OCI-M1 (cell line): ENCODE measurements at places on chromosomes 11 and 22.

- DNase-seq = no peak
These were observed 8.6 kb upstream of the POLDIP3 start for GRCh38 chr22:42623301-42623751.

GRCh38 chr22:46246178-46246577 is 3.9 kb downstream of the CDPF1 start:
- DNase-seq = no peak

- DNase-seq = peak; percentile 73
These were observed 1813.1 kb upstream of the RAG2 start for GRCh38 chr11:38411149-38411548.

DNA sequence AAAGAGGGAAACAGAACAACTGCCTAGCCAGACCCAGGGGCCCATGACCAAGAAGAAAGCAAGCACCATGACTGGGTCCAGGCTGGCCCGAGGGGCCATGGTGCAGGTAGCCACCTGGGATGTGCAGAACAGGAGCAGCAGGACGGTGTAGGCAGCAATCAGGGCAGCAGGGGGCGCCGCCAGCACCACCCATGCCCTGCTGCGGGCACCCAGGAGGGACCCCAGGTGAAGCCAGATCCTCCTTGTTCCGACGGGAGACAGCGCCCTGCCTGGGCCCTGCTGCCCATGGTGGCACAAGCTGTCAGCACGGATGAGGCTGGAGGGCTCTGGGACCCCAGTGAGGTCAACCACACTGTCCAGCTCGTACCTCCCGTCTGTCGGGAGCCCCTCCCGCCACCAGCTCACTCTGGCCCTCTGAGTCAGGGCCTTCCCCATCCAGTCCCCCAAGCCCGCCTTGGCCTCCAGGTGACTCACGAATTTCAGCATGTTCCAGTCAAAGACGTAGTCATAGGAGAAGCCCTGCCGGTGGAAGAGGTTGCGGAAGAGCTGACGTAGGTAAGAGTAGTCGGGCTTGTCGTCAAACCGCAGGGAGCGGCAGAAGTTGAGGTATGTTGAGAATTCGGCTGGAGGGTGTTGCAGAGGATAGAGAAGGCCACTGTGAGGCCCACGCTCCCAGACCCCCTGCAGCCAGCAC is 18.8 kb downstream of the CSNK1E start:
- peak; percentile 6 for DNase-seq

DNA sequence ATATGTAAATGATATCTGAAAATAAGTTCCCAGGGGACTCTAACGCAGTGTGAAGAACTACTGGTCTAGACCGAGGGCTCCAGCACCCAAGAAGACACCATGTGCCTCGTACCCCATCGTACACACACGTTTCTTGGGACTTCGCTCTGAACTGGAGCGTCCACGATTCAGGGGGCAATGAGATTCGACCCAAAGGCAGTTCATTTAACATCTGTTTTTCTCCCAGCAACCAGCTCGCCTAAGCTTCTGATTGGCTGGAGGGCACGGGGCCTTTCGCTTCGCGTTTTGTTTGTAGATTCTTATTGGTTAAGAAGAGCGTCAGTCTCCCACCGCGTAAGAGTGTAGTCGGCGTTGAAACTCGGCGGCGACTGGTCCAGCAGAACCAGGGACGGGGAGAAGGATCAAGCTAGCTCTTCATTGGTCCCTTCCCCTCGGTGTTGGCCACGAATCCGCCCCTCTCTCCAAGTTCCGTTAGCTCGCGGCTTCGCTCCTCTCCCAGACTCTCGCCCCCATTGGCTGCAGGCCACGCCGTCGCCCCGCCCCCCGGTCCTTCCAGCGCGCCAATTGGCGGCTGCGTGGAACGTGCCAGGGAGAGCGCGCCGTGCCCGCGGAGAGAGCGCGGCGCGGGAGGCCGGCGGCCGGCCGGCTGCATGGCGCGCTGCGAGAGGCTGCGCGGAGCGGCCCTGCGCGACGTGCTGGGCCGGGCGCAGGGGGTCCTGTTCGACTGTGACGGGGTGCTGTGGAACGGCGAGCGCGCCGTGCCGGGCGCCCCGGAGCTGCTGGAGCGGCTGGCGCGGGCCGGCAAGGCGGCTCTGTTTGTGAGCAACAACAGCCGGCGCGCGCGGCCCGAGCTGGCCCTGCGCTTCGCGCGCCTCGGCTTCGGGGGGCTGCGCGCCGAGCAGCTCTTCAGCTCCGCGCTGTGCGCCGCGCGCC is at the start of gene PDXP:
Gene PDXP (plus strand): TSS at position 591 of the 933 bp plus-strand sequence. CDS start 60 bp downstream, at position 651.
- peak; percentile 99 for DNase-seq

DNA sequence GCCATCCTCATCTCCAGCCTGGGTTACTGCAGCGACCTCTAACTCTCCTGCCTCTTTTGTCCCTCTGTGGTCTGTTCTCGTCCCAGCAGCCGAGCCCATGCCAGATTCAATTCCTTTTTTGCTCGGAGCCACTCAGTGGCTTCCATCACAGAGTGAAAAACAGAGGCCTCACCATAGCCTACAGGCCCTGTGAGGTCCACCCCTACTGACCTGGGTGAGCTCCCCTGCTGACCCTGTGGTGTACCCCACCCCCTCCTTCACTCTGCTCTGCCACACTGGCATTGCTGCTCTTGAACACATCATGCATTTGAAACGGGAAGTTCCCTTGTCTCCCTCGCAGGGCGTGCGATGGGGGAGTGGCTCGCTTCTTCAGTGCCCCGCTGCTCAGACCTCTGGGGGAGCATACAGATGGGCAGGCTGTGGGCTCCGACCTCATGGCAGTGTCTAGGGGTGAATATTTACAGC is 2.1 kb downstream of the AIP start:
- DNase-seq = peak; percentile 73

DNA sequence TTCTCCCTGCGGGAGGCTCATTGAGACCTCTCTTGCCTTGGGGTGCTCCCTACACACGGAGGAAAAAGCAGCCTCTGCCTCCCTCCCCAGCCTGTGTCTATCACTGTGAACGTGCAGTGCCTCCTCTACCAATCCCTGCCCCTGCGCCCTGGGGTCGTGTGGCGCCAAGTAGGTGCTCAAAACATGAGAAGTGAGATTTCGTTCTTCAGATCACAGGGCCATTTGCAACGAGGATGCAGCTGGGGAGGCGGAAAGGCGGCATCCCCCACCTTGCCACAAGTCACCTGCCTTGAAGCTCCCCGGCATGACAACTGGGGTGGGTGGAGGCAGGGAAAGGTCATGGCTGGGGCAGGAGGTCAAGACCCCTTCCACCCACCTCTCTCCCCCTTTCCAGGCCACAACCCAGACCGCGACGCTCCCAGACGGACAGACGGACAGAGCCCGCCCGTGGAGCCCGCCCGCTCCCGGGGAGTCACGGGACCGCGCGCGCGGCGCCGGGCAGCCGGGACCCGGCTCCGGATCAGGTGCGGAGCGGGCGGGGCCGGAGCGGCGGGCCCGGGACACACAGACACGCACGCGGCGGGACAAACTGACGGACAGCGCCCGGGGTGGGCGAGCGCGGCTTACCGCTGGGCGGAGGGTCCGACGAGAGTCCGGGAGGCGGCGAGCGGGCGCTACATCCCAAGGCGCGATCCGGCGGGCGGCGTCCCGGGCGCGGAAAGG is 485 bp downstream of the KCNJ4 start:
- no peak for DNase-seq

GRCh38 chr22:27247701-27248434 is 553.7 kb downstream of the MN1 start:
- no peak for DNase-seq

- DNase-seq = no peak
These were observed 42.8 kb upstream of the TCF20 start for GRCh38 chr22:42313204-42313603.

GRCh38 chr11:42598341-42598740 is 713.5 kb upstream of the API5 start:
- no peak for DNase-seq

DNA sequence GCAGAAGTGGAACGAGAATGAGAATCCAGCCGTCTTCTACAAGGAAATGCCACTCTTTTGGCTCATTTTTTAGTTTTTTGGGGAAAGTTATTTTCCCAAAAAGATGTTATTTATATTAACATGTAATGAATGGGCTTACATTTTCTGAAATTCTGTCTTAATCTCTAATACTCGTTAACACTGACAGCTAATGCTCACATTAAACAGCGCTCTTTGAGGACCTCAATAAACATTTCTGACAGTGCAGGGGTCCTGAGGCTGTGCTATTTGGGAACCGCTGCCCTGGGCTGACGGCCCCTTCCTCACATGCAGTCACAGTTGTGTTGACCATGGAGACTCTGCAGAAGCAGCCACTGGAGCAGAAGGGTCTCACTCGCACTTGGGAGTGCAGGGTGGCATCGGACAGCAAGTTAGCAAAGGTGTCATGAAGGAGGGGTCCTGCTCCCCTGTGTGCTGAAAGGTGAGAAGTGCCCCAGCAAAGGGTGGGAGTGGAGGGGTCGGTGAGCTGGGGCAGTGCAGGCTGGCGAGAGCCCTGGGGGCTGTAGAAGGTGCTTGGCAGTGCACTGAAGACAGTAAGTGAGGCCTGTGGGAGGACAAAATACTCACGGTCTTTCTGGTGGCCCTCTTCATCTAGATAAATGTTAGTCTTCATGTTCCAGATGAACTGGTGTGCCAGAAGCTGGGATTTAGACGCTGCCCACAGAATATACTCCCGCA is 53.1 kb upstream of the SERPIND1 start:
- DNase-seq = no peak

DNA sequence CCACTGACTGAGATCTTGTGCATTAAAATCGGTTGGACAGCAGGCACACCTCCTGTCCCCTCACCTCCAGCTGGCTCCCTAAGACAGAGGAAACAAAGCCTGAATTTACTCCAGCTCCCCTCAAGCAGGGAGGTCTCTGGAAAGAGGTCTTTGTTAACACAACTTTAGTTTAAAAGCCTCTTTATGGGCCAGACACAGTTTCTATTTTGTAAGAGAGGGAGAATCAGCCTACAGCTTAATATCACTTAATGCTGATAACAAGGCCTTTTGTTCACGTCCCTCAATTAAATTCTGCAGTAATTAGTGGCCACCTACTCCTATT is 36.3 kb downstream of the PLEKHA7 start:
- no peak for DNase-seq

- DNase-seq = no peak
These were observed 61.5 kb downstream of the BCR start for GRCh38 chr22:23241562-23242472.

- no peak for DNase-seq
These were observed 603 bp upstream of the PDGFB start for GRCh38 chr22:39245130-39246039.

DNA sequence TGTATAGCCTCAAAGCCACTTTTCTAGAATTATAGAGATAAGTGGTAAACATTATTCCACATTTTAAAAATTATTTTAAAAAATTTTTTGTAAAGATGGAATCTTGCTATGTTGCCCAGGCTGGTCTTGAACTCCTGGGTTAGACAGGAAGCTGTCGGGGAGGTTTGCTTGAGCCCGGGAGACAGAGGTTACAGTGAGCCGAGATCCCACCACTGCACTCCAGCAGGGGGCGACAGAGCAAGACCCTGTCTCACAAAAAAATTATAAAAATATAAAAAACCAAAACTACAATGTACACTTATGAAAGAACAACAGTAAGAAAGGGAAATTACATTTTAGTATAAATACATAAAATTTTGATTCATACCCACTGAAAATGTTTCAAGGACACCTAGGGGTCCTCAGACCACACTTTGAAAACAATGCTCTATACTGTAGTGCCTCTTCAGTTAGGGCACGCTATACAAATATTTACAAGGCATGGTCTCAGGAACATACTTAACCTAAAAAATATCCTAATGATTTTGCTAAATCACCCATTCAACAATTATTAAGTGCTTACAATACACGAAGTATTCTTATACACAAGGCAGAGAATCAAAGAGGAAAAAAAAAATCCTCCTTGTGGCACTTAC is 111.2 kb downstream of the MRTFA start:
- DNase-seq = peak; percentile 78

GRCh38 chr11:68386331-68386978 is 74.1 kb downstream of the LRP5 start:
- DNase-seq = no peak

- DNase-seq = no peak
These were observed 108.3 kb upstream of the RRM1 start for GRCh38 chr11:3986301-3986700.

DNA sequence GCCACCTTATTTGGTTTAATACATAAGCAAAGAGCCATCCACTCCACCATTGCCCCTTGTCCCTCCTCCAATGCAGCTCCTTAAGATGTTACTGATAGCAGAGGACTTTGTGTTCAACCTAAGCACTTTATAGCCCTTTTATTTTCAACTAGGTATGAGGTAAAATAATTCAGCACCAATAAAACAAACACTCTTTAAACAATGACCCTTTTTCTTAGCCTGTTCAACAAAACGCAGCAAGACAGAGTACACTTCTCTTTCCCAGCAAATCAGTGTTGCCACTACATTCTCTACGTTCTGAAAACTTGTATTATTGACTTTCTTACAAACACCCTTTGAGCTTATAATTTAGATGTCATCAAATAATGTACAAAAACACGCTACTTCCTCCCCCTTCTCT is 104.0 kb upstream of the IGLL5 start:
- DNase-seq = no peak

DNA sequence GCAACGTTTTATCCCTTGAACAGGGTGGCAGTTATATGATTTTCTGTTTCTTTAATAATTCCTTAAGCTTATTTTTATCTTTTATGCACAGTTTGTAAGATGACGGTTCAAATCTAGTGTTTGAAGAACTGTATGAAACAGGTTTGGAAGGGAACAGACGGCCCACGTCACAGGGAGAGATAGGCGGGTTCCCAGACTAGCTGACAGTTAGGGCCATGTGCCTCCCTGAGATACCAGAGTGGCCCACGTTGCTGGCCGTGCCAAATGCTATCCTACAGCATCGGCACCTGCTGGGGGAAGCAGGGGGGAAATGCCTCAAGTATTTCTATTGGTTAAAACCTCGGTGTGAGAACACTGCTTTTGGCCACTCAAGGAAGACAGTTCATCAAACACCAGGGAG is 50.2 kb upstream of the BID start:
- no peak for DNase-seq

GRCh38 chr11:43518408-43519160 is 159.9 kb downstream of the TTC17 start:
- DNase-seq = no peak
